Activated CD8-positive, alpha-beta T cell treated with anti-CD3 and anti-CD28 coated beads for 36 hours (primary cell): ENCODE measurements at places on chromosomes 1 and 21.

GRCh38 chr1:22654692-22655091 is 1.7 kb downstream of the C1QB start:
- no peak for DNase-seq

- DNase-seq: peak; percentile 77
Measured at GRCh38 chr1:40476924-40477677, at the start of gene ZFP69. TSS of gene ZFP69 (plus strand) at chr1:40477290. CDS start at chr1:40479362, 2,072 bp downstream.

DNA sequence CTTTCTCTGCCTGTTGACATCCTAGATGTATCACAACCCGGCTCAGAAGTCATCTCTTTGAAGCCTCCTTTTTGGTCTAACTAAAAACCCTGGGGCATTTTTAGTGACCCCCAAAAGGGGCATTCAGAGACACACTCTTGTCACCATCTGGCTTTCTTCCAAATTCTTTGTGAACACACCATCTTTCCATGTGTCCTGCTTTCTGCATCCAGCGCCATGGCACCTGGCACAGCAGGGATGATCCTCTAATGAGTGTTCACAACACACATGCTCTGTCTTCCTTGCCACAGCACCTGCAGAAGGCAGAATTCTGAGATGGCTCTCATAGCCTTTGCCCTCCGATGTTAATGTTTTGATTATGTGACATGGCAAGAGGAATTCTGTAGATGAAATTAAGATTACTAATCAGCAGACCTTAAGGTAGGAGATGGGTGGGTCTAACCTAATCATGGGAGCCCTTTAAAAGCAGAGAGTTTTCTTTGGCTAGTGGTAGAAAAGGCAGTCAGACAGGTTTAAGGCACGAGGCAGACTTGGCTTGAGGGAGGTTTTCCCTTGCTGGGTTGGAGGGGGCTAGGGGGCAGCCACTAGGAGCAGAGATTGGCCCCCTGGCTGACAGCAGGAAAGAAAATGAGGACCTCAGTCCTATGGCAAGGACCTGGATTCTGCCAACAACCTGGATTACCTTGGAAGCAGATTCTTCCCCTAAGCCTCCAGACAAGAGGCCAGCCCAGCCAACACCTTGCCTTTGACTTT is 4.9 kb upstream of the TMEM61 start:
- no peak for DNase-seq

GRCh38 chr1:65289449-65289848 is 19.9 kb upstream of the DNAJC6 start:
- no peak for DNase-seq

GRCh38 chr1:231039161-231040018 is 664 bp downstream of the FAM89A start:
- DNase-seq: peak; percentile 58

DNA sequence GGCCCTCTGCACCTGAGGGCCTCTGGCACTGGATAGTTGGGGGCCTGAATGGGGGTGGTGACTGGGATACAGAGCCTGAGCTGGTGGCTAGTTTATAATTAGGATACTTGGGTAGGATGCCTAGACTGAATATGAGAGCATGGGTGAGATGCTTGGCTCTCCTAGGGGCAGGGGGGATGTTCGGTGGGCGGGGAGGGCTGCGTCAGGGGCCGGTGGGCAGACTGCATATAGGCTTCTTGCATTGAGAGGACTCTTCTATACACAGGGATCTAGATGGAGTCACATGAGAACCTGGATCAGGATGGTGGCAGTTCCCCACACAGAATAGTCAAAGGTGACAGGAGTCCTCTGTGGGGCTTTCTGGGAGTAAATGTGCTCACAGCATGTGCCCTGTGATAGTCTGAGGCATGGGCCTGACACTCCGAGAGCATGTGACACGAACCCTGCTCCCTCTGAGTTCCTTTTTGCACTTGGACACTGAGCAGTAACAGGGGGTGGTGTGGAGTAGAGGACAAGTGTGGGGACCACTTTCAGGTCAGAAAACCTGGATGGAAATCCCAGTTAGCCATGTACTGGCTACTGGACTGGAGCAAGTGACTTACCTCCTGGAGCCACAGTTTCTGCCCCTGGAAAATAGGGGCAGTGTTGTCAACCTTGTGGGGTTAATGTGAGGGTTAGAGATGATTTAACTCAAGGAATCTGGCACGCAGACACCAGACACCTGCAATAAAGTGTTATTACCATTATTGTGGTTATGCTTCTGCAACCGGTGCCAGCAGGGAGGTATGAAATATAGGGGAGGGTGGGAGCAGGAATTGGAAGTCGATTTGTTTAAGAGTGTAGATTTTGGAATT is 2.2 kb downstream of the MAP7D1 start:
- peak; percentile 48 for DNase-seq

DNA sequence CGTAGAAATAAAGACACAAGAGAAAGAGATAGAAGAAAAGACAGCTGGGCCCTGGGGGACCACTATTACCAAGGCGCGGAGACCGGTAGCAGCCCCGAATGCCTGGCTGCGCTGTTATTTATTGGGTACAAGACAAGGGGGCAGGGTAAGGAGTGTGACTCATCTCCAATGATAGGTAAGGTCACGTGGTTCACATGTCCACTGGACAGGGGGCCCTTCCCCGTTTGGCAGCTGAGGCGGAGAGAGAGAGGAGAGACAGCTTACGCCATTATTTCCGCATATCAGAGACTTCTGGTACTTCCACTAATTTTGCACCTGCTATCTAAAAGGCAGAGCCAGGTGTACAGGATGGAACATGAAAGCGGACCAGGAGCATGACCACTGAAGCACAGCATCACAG is 4.1 kb upstream of the TPRG1L start:
- no peak for DNase-seq

GRCh38 chr21:42030311-42030710 is 20.2 kb upstream of the ZBTB21 start:
- DNase-seq: no peak

GRCh38 chr1:203089651-203090045 is 3.8 kb upstream of the MYOG start:
- no peak for DNase-seq

- no peak for DNase-seq
Measured at GRCh38 chr1:51305371-51305823, 25.0 kb downstream of the TTC39A start.
